Stimulated activated CD4-positive, alpha-beta T cell treated with anti-CD3 and anti-CD28 coated beads, Interleukin-4, amount 100 ng/mL, for 4 hours (primary cell): ENCODE measurements at places on chromosomes 7 and 10.

- no peak for DNase-seq
These were observed 49.4 kb downstream of the GPR26 start for GRCh38 chr10:123715546-123715945.

DNA sequence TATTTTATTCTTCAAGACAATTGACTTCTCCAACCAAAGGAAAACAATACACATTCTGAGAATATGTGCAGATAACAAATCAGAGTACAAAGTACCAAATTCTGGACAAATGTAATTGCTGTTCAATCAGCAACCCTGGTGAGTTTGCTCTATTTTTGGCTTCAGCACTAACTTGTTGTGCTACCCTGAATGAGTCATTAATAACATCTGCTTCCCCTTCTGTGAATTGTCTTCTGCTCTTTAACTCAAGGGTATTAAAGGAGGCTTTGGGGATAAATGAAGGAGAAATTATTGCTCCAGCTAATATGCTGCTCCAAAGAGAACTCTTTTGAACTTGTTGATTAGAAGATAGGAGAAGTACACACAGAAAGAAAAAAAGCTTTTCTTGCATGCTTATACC, 459.3 kb downstream of the HTR7 start:
- DNase-seq: no peak

GRCh38 chr10:75565286-75566251, 134.1 kb downstream of the LRMDA start:
- no peak for DNase-seq

DNA sequence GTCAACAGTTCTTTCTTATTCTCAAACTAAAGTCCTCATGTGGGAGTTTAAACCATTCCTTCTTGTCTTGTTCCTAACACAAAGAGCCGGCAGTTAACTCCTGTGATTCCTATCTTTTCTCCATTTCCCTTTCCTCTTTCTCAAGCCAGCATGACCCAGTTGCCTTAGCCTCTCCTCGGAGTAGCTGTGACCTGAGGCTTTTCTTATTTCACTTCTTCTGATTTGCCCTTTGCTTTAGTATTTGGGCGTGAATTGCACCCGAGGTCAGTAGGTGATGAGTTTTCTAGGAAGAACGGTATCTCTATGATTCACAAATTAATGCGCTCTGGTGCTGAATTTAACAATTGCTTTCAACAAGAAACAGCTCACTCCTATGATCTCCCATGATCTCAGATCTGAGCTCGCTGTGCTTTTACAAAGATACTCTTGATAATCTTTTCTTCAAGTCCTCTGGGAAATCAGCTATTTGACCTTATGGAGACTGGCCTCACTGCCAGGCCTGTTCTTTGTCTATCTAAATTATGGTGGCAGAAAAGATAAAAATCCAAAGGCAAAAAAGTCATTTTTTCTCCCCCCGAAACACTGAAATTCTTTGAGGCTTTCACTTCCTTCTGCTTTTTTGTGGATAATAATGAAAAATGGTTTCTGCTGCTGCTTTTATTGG, 184.6 kb downstream of the JCAD start:
- no peak for DNase-seq

DNA sequence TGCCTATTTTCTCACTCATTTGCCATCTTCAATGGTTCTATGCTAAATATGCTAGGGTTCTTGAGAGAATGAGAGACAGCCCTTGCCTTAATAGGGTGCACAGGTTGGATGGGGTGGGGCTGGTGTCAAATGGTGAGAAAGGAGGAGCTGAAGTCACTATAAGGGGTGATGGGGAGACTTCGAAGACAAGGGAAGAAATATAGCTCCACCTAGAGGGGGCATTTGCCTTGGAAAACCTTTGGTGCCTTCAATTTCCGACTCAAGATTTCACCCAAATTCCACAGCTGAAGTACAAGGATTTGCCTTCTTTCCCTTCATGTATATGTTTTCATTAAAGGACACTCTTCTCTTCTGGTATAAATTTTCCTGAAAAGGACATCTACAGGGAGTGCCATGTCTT, 5.6 kb downstream of the PTN start:
- no peak for DNase-seq

GRCh38 chr10:70828923-70829322, 13.2 kb downstream of the SGPL1 start:
- DNase-seq: no peak

GRCh38 chr7:149071641-149072437, 18.7 kb downstream of the ZNF786 start:
- DNase-seq: peak; percentile 44

GRCh38 chr7:4882169-4883032, 1.1 kb downstream of the RADIL start:
- no peak for DNase-seq

GRCh38 chr10:80996615-80997193, 459.0 kb downstream of the SH2D4B start:
- no peak for DNase-seq

- no peak for DNase-seq
These were observed 64.9 kb downstream of the LCOR start for GRCh38 chr10:96896884-96897589.

GRCh38 chr10:70125918-70126552, 6.6 kb downstream of the AIFM2 start:
- no peak for DNase-seq

DNA sequence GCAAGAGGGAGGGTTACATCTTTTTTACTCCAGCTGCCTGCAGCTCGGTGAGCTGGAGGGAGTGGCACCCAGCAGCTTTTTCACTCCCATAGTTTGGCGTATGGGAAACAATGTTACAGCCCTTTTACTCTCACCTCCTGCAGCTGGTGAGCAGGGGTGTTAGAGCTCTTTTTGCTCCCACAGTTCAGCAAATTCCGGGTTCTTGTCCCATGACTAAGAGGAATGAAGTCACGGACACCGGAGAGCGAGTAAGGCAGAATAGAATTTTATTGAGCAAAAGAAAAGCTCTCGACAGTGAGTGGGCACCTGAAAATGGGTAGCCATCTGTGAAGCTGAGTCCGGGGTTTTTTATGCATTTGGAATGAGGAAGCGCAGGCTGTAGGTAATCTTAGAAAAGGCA, 446.6 kb downstream of the GFRA1 start:
- no peak for DNase-seq

GRCh38 chr10:120599200-120599724, 142.2 kb downstream of the PLPP4 start:
- DNase-seq: no peak

DNA sequence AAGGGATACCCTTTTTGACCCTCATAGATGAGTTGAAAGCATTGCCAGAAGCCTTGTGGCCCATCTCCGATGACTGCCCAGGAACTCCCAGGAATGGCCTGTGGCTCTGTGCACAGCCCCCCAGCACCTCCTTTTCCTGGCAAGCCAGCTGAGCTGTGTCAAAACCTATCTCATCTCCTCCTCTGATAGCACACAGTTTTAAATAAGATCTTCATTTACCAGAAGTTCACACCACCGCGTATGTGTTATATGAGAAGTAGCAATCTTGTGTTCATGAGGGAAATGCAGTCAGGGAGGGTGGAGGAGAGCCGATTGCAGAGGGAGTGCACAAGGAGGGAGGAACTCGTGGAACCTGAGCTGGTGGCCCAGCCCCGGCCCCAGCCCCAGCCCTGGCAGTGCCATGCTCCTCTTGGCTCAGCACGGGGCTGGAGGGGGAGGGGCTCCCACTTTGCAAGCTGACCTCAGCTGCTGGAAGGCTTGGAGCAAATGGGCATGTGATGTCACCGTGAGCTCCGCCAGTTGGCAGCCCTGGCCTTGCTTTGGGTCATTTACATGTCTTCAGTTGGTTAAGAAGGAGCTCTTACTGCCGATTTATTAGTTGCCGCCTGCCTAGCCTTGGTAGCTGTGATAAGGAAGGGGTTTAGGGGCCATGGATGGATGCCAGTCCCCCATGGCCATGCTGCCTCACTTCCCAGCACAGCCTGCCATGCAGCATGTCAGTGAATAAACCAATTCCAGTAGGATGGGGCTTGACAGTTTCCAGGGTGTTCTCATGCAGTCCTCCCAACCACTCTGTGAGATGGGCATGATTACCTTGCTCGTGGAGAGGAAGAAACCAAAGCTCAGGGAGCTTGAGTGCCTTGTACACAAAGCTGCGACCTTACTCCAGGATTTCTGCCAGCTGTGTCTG, 20.0 kb downstream of the UNC5B start:
- DNase-seq: no peak

- no peak for DNase-seq
These were observed 250.4 kb downstream of the FZD1 start for GRCh38 chr7:91514591-91514990.

GRCh38 chr7:158384746-158385145, 202.9 kb downstream of the PTPRN2 start:
- DNase-seq: no peak
